Activated CD8-positive, alpha-beta memory T cell treated with anti-CD3 and anti-CD28 coated beads for 36 hours (primary cell): ENCODE measurements at places on chromosomes 5 and 9. TPM values are rescaled to one million over a fixed set of nuclear protein-coding genes. Genes with fewer than 3 reads are reported as not detected.

GARIN3 gene
- total RNA-seq = 0.25 TPM

OR1Q1 gene
- total RNA-seq = not detected

TNFAIP8 gene
- total RNA-seq = 251 TPM

AFAP1L1 gene
- 0.08 TPM for total RNA-seq

IL4 gene
- 2.5 TPM for total RNA-seq

PCDHGA12 gene
- 0.10 TPM for total RNA-seq

GLRA1 gene
- not detected for total RNA-seq

ZNF608 gene
- total RNA-seq = not detected

SLC6A18 gene
- total RNA-seq = not detected

OR1L4 gene
- not detected for total RNA-seq

HSD17B3 gene
- not detected for total RNA-seq

ORM2 gene
- total RNA-seq = not detected

SLC46A2 gene
- total RNA-seq = not detected

PCDHB5 gene
- not detected for total RNA-seq
